Activated CD4-positive, alpha-beta T cell treated with anti-CD3 and anti-CD28 coated beads for 36 hours (primary cell): ENCODE measurements at places on chromosomes 12 and 14.

DNA sequence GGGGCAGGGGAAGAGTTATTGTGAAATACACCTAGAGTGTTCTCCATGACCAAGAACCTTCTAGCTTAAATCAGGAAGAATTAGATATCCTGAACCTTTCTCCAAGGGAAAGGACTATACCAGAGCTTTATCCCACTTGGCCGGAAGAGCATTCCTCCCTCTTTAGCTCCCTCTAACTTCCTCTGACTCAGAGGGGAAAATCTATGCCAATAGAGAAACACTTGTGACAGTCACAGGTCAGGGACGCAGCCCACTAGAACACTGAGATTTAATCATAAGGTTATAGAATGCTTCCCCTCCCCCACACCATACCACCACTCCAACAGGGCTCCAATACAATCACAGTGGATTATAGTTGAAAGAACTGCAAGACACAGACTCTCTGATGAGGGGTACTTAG is 55.4 kb upstream of the RFX4 start:
- peaks cover 8% of the 10 kb centered on the region for H3K27me3 ChIP-seq
- no peaks in the 10 kb centered on the region for H3K4me1 ChIP-seq
- no peak for DNase-seq
- H3K27ac ChIP-seq = no peak overlapping the region
- no peak overlapping the region for H3K4me3 ChIP-seq
- no peaks in the 10 kb centered on the region for H3K36me3 ChIP-seq

GRCh38 chr12:132160016-132160415 is 15.8 kb downstream of the NOC4L start:
- no peaks in the 10 kb centered on the region for H3K36me3 ChIP-seq
- H3K27me3 ChIP-seq = no peaks in the 10 kb centered on the region
- H3K4me3 ChIP-seq = no peak overlapping the region
- H3K4me1 ChIP-seq = peaks cover 13% of the 10 kb centered on the region
- no peak overlapping the region for H3K27ac ChIP-seq
- no peak for DNase-seq

DNA sequence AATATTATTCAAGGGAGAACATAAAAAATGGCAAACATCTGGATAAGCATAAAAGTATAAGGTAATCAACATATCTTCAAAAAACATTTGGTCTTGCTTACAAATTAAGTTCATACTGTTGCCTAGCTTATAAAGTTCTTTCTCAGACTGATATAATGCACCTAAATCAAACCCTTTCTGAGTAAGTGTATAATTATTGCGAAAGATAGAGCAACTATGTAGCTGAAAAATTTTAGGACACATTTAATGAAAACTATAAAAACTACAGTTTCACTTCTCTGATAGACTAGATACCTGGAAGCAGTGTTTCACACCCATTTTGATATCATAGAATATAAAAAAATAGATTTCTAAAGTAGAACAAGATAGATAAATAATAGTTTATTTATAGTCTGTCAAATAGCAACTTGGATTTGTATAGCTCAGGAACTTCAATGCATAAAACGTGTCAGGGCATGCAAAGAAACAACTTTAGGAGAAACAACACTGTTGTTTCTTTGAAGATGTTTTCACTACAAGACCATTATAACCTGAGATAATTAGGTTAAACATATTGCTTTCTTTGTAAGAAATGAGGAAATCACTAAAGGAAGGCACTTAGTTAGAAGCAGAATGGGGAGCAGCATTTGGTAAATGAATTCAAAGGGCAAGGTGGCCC is 7.6 kb downstream of the CLECL1 start:
- DNase-seq = no peak
- H3K4me3 ChIP-seq = no peak overlapping the region
- peaks cover 1% of the 10 kb centered on the region for H3K36me3 ChIP-seq
- peaks cover 20% of the 10 kb centered on the region for H3K4me1 ChIP-seq

DNA sequence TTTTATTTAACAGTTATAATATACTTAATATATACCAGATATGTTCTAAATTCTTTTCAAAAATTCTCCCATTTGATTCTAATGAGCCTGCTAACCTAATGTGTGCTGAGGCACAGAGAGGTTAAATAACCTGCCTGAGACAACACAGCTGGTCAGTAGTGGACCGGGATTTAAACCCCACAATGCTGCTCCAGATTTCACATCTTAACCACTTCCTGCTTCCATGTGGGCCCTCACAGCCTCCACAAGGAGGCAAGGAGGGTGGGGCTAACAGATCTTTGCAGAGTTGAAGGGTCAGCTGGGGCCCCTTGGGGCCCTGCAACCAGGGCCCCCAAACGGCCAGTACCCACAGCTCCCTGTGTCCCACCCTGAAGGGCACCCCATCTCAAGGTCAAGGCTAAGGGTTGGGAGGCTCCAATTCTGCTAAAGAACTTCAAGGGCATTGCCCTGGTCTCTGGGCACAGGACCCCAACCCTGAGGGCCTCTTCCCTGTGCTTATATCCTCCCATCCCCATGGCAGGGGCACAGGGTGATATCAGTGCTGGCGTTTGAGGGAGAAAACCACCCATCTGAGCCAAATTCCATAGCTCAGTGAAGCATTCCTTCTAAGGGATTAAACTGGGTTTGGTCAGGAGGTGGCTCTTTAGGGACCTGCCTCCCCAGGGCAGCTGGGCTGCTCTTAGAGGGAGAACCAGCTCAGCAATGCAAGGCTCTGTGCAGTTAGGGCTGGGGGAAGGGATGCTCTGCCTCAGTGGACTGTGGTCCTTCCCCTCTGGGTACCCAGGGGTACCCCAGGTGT is 2.2 kb downstream of the KRT80 start:
- no peak overlapping the region for H3K27ac ChIP-seq
- DNase-seq = no peak
- H3K36me3 ChIP-seq = no peaks in the 10 kb centered on the region
- peaks cover 2% of the 10 kb centered on the region for H3K27me3 ChIP-seq
- no peak overlapping the region for H3K4me3 ChIP-seq

DNA sequence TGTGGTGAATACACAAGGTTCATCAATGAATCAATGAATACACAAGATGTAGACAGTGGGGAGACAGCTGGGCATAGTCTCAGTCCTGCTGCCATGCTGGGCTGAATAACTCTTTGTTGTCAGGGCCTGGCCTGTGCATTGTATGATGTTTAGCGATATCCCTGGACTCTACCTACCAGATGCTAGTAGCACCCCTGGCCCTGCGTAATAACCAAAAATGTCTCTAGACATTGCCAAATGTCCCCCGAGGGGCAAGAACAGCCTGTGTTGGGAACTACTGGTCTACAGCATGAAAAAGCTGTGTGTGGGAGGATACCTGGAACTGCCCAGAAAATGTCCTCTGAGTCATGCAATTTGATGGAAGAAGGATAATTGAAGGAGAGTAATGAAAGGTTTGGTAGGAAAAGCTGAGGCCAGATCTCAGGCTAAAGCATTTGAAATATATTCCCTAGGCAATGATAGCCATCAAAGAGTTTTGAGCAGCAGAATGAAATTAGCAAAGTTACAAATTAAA is 128.2 kb downstream of the TMEM30B start:
- no peak overlapping the region for H3K4me3 ChIP-seq
- no peaks in the 10 kb centered on the region for H3K4me1 ChIP-seq
- H3K27ac ChIP-seq = no peak overlapping the region
- H3K36me3 ChIP-seq = no peaks in the 10 kb centered on the region
- DNase-seq = no peak
- peaks cover 13% of the 10 kb centered on the region for H3K27me3 ChIP-seq

GRCh38 chr14:73386342-73386741 is 72.0 kb downstream of the NUMB start:
- H3K27me3 ChIP-seq = no peaks in the 10 kb centered on the region
- no peaks in the 10 kb centered on the region for H3K4me1 ChIP-seq
- peaks cover 15% of the 10 kb centered on the region for H3K36me3 ChIP-seq
